ENCODE measurements at places on chromosomes 4 and X.

GRCh38 chr4:96315815-96316214, 475.9 kb downstream of the PDHA2 start:
- DNase-seq, result no peak

DNA sequence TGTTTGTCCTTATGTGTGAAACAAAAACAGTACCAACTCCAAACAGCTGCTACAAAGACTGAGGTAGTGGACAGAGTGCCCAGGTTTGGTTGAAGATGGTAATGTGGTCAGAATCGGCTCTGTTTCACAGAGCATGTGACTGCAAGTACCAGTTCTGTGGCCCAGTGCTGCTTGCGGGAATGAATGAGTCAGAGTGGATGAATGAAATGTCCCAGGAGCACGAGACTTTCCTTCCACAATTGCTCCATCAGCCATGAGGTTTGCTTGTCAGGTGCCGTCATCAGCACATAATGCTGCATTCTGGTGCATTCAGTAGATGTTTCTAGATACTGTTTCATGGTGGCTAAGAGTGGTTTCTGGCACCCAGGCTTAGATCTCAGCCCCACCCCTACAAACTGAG, 84.2 kb downstream of the GPR143 start:
- no peak for DNase-seq

GRCh38 chr4:89283226-89284009, 24.2 kb downstream of the GPRIN3 start:
- DNase-seq, result no peak

GRCh38 chr4:67575232-67576058, 16.9 kb downstream of the STAP1 start:
- DNase-seq, result no peak

DNA sequence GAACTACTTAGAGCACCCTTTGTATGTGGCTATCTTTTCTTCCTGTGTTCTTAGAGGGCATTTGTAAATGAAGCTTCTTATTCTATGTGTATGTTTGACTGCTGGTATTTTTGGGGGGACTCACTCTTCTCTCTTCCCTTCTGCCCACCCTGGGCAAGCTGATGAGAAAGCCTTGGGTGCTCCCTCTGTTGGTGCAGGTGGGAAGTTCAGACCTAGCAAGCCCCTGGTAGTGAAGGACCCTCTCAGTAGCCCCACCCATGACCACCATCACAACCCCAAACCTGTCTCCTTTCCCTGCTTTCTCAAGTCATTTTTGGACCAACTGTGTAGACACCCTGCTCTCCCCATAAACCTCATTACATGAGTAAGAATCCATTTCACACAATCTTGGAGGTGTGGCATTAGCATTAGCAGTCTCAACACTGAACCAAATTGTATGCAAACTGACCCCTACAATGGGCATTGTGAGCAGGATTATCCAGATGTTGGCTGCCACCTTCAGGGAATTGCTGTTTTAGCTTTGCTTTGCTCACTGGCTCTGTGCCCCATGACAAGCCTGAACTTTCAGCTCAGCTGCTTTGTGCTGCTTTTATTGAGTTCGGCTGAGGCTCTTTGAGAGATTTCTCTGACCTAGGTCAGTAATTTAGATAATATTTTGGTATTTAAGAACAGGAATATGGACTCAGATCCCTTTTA, 27.9 kb downstream of the TRIM61 start:
- DNase-seq, result no peak

DNA sequence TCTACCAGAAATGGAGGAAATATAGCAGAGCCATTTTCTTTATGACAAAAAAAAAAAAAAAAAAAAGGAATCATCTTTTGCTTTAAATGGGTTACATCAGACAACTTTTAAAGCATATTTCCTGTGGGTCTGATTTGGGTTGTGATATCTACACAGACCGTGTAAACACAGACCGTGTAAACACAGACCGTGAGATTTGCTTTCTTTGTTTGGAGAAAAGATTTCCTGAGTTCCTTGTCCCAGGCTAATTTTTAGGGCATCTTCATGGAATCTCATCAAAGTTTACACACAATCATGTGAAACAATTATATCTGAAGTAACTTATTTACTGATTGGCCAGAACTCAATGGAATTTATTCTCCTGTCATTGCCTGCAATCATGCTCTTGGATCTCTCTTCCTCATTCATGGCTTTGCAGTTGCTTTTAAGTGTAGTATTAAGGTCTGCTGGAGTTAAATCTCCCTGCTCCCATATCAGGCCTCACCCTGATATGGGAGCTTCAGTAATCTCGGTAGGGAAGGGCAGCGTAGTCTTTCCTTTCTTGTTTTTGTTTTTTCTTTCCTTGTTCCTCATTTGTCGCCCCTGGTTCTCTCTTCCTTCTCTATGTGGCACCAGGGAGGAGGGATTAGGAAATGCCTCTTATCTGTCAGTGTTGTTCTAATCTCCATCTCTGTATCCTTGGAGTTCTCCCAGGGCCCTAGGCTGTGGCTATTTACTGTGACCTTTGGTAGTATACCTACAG, 248.6 kb upstream of the JADE1 start:
- DNase-seq, result no peak

- no peak for DNase-seq
These were observed 33.2 kb downstream of the STAG2 start for GRCh38 chrX:123994730-123995129.

DNA sequence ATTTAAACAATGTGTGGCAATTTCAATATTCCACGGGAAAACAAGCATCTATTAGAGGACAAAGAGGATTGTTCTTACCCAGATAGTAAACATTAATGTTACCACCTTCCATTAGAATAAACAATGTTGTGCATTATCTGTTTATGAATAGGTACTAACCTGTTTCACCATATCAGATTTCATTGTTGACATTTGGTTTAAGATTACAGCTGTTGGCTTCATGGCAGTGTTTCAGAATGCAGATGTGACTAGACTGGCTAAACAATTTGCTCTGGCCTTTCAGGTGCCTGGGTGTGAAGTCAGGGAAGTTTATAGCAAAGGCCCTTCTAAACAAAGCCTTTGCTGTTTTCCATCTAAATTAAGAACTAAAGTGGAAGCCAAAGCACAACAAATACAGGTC, 464.7 kb upstream of the FAM47C start:
- DNase-seq, result no peak

- DNase-seq, result no peak
These were observed 5.3 kb upstream of the SHISA3 start for GRCh38 chr4:42391981-42392380.

DNA sequence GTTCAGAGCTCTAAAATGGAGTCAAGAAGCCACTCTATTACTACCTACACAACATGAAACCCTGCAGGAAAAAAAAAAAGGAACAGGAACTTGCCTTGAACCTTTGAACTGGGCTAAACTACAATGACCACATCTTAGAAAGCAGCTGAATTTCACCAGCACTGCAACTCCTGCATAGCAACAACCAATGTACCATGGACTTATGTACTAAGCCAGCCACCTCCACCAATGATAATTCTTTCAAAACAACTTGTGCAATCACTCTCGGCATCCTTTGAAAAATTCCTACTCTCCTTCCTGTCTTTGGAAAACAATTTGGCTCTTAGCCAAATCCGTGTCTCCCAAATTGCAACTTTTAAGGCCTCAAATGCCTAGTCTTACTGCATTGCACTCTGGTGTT, 26.8 kb upstream of the FMR1 start:
- DNase-seq, result no peak

- no peak for DNase-seq
These were observed 7.9 kb downstream of the SLC4A4 start for GRCh38 chr4:71346710-71347109.

GRCh38 chr4:56674984-56675383, 6.1 kb downstream of the HOPX start:
- DNase-seq, result no peak

DNA sequence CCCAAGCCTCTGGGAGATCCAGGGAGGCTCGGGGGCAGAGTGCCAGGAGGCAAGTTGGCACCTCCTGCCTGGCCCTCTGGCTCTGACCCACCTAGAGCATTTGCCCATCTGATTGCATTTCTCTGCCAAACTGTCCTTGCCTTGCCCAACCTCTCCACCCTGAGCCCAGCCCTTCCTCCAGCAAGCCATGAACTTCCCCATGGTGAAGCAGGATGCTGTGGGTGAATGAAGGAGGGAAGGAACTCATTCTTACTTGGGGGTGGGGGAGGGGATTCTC, 9.3 kb upstream of the CNGA2 start:
- DNase-seq, result no peak

DNA sequence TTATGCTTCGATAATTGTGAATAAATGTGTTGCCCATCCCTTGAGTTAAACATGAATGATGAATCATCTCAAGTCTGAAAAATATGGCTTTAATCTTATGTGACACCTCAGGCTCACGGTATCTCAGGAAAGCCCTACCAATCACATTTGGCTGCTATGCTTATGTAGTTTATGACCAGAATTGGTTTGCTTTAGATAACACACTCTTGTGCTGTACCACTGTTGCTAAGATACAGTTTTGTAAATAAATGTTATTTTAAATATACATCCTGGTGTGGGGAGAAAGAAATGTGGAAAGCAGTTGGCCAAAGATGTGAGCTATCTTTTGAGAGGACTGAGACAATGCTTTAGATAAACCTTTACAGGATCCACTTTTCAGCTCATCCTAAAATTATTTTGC, 63.2 kb downstream of the NPY1R start:
- DNase-seq, result no peak

DNA sequence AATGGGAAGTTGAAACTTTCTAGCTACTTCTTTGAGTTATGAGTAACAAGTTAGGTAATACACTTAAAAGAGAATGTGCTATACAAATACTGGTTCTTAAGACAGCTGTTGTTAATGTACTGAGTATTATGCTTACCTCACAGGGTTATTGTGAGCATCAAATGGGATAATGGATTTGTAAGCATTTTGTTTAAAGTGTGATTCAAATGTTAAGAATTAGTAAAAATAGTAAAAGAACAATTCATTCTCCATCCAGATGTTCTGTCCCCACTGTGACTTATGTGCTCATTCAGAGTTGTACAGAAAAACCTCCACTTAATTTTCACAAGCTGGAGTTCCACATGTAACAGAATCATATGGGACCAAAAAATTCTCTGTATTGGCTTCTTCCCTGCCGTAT, 63.6 kb downstream of the AR start:
- DNase-seq, result no peak

- DNase-seq, result no peak
These were observed 9.2 kb upstream of the FHDC1 start for GRCh38 chr4:152926959-152927358.

- no peak for DNase-seq
These were observed 1.4 kb downstream of the POU4F2 start for GRCh38 chr4:146640021-146640464.

DNA sequence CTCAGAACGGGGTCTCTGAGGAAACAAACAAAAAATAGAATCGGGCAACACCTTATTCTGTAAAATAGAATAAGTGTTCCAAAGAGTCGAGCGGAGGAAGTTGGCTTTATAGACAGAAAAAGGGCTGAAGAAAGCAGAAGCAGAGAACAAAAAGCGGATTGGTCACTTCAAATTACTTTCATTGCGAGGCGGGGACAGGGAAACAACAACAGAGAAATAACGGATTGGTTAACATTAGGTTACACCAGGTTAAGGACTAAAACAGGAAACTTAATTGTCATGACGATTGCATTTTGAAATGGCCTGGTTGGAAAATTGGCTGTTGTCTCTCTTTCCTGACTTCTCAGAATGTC, 433 bp upstream of the COQ2 start:
- no peak for DNase-seq

GRCh38 chrX:16654093-16654492, 4.1 kb downstream of the S100G start:
- no peak for DNase-seq

GRCh38 chr4:77994194-77994721, 62.9 kb upstream of the FRAS1 start:
- DNase-seq, result no peak

- no peak for DNase-seq
These were observed 4.7 kb downstream of the GPR50 start for GRCh38 chrX:151181088-151181487.

DNA sequence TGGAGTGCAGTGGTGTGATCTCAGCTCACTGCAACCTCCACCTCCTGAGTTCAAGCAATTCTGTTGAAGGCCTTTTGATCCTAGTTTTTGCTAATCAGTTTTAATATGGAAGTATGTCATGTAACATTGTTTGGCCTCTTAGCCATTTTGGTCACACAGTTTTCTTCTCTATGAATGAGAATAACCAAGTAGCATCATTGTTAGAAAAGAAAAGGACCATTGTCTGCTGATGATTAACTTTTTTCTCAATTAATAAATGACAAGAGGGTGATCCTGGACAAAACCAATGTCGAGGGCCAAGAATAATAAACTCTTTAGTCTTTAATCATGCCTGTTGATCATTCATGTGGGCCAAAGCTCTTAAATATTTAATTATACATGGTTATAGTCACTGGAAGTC, 289.3 kb upstream of the MAGEB2 start:
- DNase-seq, result no peak

DNA sequence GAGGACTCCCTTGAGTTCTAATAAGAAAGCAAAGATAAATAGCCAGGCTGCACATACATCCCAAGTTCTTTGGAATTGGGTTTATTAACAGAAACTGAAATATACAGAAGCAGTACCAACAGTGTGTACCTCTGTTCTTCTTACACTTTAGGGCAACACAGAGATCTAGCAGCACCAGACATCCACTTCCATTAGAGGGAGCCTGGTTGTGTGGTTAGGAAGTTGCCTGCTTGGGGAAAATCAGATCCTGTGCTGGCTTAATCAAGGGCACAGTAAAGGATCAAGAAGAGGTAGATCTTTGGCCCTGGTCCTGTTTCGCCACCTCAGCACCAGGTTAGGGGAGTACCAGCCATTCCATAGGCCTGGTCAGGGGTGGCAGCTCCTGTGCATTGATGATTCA, 231.1 kb upstream of the ARHGAP24 start:
- DNase-seq, result no peak

DNA sequence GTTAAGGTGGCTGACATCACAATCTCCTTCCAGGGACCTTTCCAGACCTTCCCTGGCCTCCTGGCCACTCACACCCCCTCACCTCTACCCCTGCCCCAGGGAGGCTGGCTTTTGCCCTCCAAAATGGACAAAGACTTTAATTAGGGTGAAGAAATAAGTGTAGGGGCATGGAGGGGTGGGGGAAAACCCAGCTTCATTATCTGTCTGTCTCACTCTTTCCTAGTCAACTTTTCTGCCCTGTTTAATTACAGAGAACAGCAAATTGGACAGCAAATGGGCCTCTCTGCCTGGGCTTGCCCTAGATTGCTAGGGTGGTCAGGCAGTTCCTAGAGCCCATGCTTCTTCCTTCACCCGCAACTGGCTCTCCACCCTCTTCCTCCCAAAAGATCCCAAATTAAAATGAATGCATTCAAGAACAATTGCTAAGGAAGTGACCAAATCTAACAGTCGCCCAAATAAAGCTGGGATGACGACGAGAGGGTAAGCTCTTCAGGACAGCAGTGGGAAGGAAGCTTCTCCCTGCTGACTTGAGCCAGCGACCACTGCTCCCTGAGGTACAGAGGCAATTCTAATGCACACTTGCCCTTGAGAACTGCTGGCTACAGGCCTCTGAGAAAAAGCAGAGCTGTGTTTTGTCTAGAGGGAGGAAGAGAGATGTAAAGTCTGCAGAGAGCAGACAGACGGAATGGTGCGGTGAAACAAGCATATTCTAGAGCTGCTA, 12.4 kb downstream of the RAI2 start:
- no peak for DNase-seq

GRCh38 chr4:128658214-128658631, 151.3 kb upstream of the JADE1 start:
- DNase-seq, result no peak

Data from activated T-helper 1 cell treated with anti-CD3 and anti-CD28 coated beads, Interleukin-2, amount 50 U/mL, for 16 hours (primary cell).